ENCODE measurements at places on chromosomes 13 and 19.

DNA sequence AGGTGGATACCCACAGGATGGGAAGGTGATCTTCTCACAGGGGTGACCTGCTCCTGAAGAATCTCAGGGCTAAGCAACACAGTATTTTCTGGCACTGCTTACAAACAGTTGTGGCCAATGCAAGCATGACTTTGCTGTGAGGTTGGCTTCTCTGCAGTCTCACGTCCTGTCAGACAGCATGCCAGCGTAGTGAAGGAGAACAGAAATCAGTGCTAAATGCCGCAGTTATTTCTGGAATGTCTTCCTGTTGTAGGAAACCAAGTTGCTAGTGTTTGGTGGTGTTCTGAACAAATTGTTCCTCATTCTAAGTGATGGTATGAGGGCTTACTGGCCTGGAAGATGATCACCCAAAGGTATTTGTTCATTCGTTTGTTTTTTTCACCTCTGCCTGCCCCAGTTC lies 320.1 kb downstream of the MTUS2 start:
- H3K4me3 ChIP-seq: no peak overlapping the region
- H3K27ac ChIP-seq: no peak overlapping the region
- no peaks in the 10 kb centered on the region for H3K4me1 ChIP-seq
- DNase-seq: no peak

GRCh38 chr13:33280923-33281322 lies 4.6 kb downstream of the STARD13 start:
- peak overlapping the region; percentile 93 for H3K27ac ChIP-seq
- no peaks in the 10 kb centered on the region for H3K36me3 ChIP-seq
- H3K4me3 ChIP-seq: no peak overlapping the region
- H3K27me3 ChIP-seq: no peaks in the 10 kb centered on the region
- no peak for DNase-seq

DNA sequence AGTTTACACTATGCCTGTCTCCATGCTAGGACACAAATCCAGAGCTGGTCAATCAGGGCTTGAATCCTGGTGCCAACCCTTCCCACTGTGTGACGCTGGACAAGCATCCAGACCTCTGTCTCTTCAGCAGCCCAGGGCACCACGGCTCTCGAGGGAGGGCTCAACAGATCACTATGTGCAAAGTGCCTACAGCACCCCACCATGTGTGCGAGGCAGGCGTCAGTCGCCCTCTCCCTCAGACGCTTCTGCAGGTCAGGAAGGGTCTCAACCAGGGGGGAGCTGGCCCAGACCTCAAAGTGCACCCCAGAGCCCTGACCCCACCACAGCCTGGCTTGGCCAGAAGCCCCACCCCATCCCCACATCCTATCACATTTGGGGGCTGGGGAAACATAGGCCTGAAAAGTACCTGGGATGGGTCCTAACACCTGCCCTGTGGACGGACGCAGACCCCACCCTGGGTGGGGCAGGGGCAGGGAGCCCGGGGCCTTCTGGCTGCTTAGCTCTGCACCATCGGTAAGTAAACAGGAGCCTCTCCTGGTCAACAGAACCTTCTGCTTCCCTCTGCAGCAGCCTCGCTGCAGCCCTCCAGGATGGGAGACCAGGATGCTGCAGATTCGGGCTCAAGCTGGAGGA lies 2.9 kb upstream of the C2CD4C start:
- H3K36me3 ChIP-seq: no peaks in the 10 kb centered on the region
- H3K4me3 ChIP-seq: no peak overlapping the region
- no peak overlapping the region for H3K27ac ChIP-seq
- H3K27me3 ChIP-seq: peaks cover 8% of the 10 kb centered on the region
- no peak for DNase-seq
- H3K4me1 ChIP-seq: peaks cover 18% of the 10 kb centered on the region

DNA sequence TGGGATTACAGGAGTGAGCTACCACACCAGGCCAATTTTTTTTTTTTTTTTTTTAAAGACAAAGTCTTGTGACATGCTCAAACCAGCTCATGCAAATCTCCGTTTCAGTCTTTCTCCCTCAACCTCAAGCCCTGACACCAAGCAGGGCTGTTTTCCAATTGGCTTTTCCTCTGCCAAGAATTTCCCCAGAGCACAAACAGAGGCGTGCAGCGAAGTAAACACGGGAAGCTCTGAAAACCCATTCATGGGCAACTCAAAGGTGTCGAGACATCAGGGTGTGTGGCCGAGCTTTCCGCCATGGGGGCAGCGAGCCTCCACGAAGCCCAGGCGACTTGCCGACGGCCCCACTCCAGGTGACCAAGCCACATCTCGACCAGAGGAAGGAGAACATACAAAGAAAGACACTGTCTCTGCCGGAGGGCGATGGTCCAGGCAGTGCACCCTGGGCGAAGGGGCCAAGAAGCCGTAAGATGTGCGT lies 70.0 kb downstream of the INSR start:
- peaks cover 5% of the 10 kb centered on the region for H3K4me1 ChIP-seq
- H3K27ac ChIP-seq: no peak overlapping the region

DNA sequence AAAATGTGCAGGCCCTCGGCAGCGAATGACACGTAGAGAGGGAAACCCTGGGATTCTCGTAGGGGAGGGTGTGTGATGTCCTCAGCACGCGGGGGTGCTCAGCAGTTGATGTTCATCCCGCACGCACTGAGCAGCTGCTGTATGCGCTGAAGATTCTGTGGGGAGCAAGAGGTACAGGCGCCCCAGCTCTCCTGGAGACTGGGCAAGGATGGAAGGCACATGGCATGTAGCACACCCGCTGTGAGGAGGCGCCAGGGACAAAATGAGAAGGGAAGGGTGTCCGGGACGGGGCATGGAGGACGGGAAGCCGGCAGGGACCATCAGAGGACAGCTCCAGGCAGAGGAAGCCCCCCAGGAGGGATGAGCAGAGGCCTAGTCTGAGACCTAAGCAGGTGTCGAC lies 15.4 kb downstream of the ATP11A start:
- H3K4me3 ChIP-seq: no peak overlapping the region
- no peak overlapping the region for H3K27ac ChIP-seq
- H3K36me3 ChIP-seq: no peaks in the 10 kb centered on the region

DNA sequence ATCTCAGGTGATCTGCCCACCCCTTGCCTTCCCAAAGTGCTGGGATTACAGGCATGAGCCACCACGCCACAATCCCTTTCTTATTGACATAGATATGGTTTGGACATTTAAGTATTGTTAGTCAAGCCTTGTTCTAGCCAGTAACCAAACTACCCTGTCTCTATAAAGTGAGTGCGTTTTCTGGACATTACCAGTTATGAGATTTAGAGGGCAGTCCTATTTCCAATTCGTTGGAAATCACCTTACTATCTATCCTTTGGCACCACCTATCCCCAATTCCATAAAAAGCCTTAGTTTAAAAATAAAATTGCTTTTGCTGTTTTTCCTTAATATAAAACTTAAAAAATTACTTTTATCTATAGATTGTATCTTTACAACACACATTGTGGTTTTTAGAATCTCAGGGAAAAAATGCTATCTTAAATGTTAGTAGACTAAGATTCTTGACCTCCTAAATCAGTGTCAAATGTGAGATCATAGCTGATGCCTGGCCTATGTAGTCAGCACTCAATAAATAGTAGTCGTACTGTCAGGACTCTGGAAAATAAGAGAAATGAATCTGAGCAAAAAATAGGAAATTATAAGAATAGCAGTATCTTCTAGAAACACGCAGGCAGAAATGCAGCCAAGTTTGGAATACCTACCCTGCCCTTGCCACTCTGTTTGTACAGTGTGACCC lies 57.0 kb downstream of the NUFIP1 start:
- H3K4me1 ChIP-seq: peaks cover 13% of the 10 kb centered on the region
- DNase-seq: no peak
- peak overlapping the region; percentile 29 for H3K27ac ChIP-seq

GRCh38 chr13:59893266-59893665 lies 270.5 kb downstream of the DIAPH3 start:
- DNase-seq: no peak
- H3K27me3 ChIP-seq: no peaks in the 10 kb centered on the region
- no peak overlapping the region for H3K27ac ChIP-seq
- H3K4me1 ChIP-seq: no peaks in the 10 kb centered on the region

DNA sequence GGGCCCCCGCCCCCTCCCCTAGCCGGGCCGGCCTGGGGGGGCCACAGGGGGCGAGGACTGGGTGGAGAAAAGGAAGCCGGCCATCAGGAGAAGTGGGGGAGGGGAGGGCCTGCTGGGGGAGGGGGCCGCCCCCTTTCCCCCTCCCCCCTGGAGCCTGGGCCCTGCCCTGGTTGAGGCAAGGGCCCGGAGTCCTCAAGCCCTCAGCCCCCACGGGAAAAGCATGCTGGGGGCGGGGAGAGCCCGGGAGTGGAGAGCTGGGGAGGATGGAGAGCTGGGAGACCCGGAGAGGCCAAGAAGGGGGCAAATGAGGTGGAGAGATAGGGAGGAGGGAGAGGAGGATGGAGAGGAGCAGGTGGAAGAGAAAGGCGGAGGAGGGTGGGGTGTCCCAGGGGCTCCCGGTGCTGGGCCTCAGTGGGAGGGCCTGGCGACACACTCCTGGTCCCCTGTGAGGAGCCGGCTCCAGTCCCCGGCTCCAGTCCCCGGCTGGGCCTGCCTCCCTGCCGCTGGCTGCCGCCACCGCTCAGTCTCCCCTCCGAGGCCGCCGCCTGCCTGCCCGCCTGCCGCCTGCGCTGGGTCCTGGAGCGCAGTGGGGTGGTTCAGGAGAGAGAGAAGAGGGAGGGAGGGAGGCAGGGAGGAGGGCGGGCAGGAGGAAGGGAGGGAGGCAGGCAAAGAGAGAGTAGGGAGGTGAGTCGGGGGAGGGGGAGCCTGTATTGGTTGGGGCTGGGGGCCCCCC lies at the start of gene GRIK5:
TSS of gene GRIK5 (minus strand) at position 588 of the 733 bp plus-strand sequence. CDS start 4,436 bp downstream, outside the sequence.
- peak; percentile 77 for DNase-seq
- peaks cover 12% of the 10 kb centered on the region for H3K27me3 ChIP-seq
- H3K4me1 ChIP-seq: peaks cover 35% of the 10 kb centered on the region

GRCh38 chr19:38115271-38115802 lies 108.7 kb downstream of the DPF1 start:
- no peaks in the 10 kb centered on the region for H3K4me1 ChIP-seq
- H3K27me3 ChIP-seq: no peaks in the 10 kb centered on the region
- no peak overlapping the region for H3K4me3 ChIP-seq

DNA sequence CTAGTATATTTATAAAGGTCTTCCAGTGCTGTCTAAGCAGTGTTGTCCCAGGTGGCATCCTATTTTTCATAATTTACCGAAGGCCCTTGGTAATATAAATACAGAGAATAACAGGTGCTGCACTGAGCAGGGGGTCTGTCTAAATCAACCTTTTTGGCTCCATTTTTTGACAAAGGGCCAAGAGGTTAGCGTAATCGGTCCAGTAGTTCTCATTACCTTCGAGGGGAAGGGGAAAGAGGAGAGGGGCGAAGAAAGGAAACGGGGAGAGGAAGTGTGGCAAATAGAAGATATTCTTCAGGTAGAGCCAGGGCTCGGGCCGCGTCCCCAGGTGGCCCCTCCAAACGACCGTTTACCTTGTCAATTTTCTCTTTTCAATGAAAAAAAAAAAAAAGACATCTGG lies 749 bp upstream of the PAN3 start:
- H3K36me3 ChIP-seq: no peaks in the 10 kb centered on the region
- H3K4me1 ChIP-seq: no peaks in the 10 kb centered on the region
- H3K4me3 ChIP-seq: peak overlapping the region; percentile 77

- DNase-seq: no peak
- H3K36me3 ChIP-seq: no peaks in the 10 kb centered on the region
- H3K4me1 ChIP-seq: peaks cover 23% of the 10 kb centered on the region
- no peak overlapping the region for H3K4me3 ChIP-seq
- H3K27me3 ChIP-seq: no peaks in the 10 kb centered on the region
Measured at GRCh38 chr13:107217251-107217650, 649.3 kb upstream of the ARGLU1 start.

DNA sequence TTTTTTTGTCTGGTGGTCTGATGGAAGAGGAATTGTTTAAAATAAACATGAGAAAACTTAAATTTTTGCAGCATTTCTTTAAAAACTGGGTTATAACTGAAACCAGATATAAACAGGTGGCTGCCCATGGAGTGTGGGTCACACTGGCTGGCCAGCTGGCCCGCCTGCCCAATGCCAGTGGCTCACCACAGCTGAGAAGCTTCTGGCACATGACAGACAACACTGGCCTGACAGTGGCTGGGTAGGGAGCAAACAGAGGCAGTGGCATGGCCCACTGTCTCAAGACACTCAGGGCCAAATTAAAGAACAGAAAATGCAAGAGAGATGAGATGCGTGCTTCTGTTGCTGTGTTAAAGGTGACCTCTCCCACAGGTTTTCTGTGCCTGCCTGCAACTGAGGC lies 3.1 kb upstream of the SLC35E1 start:
- H3K4me3 ChIP-seq: no peak overlapping the region
- no peaks in the 10 kb centered on the region for H3K27me3 ChIP-seq
- H3K27ac ChIP-seq: no peak overlapping the region
- H3K36me3 ChIP-seq: peaks cover 17% of the 10 kb centered on the region

GRCh38 chr19:8611877-8612806 lies 1.6 kb upstream of the ADAMTS10 start:
- no peaks in the 10 kb centered on the region for H3K4me1 ChIP-seq
- no peaks in the 10 kb centered on the region for H3K36me3 ChIP-seq
- H3K27me3 ChIP-seq: peaks cover 12% of the 10 kb centered on the region
- H3K4me3 ChIP-seq: no peak overlapping the region
- DNase-seq: no peak

- no peak for DNase-seq
- peaks cover 38% of the 10 kb centered on the region for H3K36me3 ChIP-seq
- H3K27me3 ChIP-seq: no peaks in the 10 kb centered on the region
Measured at GRCh38 chr13:113981611-113982295, 7.9 kb upstream of the C13orf46 start.

DNA sequence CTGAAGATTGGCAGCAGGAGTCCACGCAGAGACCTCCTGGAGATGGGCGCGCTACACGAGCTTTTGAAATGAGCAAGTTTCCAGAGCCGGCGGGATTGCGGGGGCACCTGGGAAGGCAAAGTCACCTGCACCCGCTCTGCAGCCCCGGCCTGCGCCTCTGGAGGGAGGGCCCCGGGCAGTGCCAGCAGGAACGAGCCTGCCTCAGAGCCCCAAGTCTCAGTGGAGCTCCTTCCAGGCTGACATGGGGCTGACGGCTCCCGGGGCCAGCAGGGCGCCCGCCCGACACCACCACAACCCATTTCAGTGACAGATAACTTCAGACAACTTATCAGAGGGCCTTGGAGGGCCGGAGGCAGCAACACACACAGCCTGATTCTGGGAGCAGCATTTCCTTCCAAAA lies 45.0 kb downstream of the RASA3 start:
- no peaks in the 10 kb centered on the region for H3K27me3 ChIP-seq
- H3K36me3 ChIP-seq: peaks cover 9% of the 10 kb centered on the region
- H3K27ac ChIP-seq: no peak overlapping the region
- no peaks in the 10 kb centered on the region for H3K4me1 ChIP-seq

Data from SK-N-SH (cell line).